ENCODE measurements at places on chromosomes 5 and 9. TPM values are rescaled to one million over a fixed set of nuclear protein-coding genes. Genes with fewer than 3 reads are reported as not detected.

DNA sequence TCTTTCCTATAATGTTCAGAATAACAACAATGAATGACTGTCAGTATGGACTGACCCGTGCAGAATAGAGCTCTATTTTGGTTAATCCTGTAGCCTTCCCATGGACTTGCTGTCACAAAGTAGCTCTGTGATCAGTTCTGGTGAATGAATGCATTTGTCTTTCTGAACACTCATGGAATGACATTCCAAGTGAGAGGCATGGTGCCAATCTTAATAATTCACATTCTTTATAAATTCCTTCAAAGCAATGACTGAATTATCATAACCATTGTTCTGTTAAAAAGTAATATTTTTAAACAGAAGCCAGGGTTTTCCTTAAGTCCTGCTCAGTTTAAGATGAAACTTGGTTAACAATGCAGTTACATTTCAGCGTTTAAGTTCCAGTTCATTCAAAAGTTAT is 360.5 kb downstream of the ICE1 start:
- H3K27me3 ChIP-seq: no peaks in the 10 kb centered on the region
- H3K27ac ChIP-seq: no peak overlapping the region
- no peak overlapping the region for H3K4me3 ChIP-seq
- DNase-seq: no peak

DNA sequence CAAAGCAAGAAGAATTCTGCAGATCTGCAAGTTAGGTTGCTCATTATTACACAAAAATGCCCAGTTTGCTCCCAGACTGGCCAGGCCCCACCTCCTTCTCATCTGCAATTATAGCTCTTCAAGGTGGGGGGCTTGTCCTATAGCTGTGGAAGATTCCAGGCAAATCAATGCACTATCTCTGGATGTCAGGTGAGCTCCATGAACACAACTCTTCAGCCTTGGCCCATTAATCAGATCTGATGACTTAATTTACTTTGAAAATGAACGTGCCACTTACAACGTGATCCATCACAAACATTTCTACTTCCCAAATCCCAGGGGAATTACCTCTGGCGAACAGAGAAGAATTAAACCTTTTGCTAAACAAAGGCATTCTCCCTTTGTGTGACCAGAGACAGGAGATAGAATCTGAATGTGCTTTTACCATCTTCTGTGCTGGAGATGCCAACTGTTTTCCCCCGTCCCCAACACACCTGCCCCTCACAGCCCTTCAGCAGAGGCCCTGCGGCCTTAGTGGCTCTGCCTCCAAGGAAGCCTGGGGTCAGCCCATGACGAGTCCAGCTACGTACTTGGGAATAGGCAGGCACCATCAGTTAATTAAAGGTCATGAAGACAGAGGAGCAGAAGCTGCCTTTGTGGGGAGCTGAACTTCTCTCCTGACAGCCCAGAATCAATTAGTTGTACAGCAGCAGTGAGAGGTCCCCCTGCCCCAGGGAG is 60.5 kb downstream of the SNX18 start:
- H3K27ac ChIP-seq: no peak overlapping the region
- H3K27me3 ChIP-seq: no peaks in the 10 kb centered on the region
- H3K4me1 ChIP-seq: peaks cover 9% of the 10 kb centered on the region
- no peak overlapping the region for H3K4me3 ChIP-seq
- H3K36me3 ChIP-seq: no peaks in the 10 kb centered on the region
- DNase-seq: no peak

The EPB41L4B gene
- 0.25 TPM for total RNA-seq

- peaks cover 11% of the 10 kb centered on the region for H3K27me3 ChIP-seq
- H3K4me1 ChIP-seq: peaks cover 3% of the 10 kb centered on the region
- H3K4me3 ChIP-seq: no peak overlapping the region
Measured at GRCh38 chr5:57442080-57442839, 40.4 kb downstream of the ACTBL2 start.

GRCh38 chr9:136857581-136858412 is 5.7 kb downstream of the MAMDC4 start:
- no peak overlapping the region for H3K27ac ChIP-seq
- H3K36me3 ChIP-seq: no peaks in the 10 kb centered on the region
- H3K27me3 ChIP-seq: no peaks in the 10 kb centered on the region
- DNase-seq: peak; percentile 3
- no peaks in the 10 kb centered on the region for H3K4me1 ChIP-seq
- H3K4me3 ChIP-seq: no peak overlapping the region

- no peak overlapping the region for H3K27ac ChIP-seq
- H3K4me3 ChIP-seq: no peak overlapping the region
- H3K4me1 ChIP-seq: peaks cover 4% of the 10 kb centered on the region
- DNase-seq: no peak
- H3K36me3 ChIP-seq: no peaks in the 10 kb centered on the region
Measured at GRCh38 chr5:135190416-135191083, 156.5 kb upstream of the PITX1 start.
